ENCODE measurements at places on chromosomes 1 and 21.
A peak's percentile ranks its signal among the peaks of the same experiment; 100 is the strongest.

- no peak for DNase-seq
Measured at GRCh38 chr1:152166966-152167365, 7.9 kb upstream of the RPTN start.

DNA sequence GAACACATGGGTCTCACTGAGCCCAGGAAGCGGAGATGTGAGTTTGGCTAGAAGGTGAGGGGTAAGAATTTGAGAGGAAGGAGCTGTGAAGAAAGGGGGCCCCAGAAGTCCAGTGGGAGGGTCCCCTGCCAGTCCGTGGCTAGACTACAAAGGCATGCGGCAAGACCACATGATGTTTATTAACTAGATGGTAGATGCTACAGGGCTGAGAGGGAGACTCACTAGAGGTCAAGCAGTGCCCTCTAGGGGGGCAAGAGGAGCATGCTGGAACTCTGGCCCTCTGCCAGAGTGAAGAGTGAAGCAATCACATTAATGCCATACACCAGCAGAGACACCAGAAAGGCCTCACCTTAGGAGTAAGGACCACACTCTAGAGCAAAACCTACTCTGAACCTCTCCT lies 12.2 kb downstream of the KIAA0319L start:
- no peak for DNase-seq

DNA sequence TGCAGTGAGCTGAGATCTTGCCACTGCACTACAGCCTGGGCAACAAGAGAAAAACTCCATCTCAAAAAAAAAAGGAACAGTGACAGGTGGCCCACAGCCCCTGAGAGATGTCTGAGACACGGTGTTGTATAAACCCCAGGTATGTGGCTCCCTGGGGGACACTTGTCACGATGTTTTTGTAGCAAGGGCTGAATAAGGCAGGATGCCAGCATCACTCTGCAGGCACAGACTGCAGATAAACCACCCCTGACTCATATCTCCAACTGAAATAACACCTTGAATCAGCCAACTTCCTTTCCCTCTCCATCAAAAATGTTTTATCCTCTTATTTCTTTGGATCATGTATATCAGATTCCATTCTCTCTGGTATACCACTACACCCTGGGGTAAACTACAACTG lies 52.5 kb downstream of the NMNAT2 start:
- no peak for DNase-seq

GRCh38 chr1:78475888-78476610 lies 14.7 kb upstream of the PTGFR start:
- DNase-seq, result no peak

- DNase-seq, result no peak
Measured at GRCh38 chr1:58293388-58293787, 253.1 kb downstream of the OMA1 start.

GRCh38 chr1:203764105-203765028 lies 616 bp upstream of the LAX1 start:
- no peak for DNase-seq

DNA sequence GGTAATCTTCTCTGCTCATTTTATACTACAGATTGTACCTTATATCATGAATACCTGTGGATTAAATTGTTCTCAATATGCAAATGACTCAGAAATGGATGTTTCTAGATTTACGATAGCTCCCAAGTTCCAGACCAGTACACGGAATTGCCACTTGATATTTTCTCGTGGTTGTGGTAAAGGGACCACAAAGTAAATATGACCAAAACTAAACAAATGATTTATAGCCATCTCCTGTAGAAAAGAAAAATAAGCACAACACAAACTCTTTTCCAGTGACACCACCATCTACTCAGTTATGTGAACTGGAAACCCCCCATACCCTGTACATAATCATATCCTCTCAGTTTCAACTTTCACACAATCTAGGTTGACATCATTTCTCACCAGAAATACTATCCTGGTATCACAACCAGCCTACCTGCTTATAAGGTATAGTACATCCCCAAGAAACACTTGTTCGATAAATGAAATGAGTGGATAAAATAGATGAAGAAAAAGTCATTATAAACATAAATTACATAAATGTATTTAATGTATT lies 172.3 kb downstream of the ADGRL4 start:
- no peak for DNase-seq

DNA sequence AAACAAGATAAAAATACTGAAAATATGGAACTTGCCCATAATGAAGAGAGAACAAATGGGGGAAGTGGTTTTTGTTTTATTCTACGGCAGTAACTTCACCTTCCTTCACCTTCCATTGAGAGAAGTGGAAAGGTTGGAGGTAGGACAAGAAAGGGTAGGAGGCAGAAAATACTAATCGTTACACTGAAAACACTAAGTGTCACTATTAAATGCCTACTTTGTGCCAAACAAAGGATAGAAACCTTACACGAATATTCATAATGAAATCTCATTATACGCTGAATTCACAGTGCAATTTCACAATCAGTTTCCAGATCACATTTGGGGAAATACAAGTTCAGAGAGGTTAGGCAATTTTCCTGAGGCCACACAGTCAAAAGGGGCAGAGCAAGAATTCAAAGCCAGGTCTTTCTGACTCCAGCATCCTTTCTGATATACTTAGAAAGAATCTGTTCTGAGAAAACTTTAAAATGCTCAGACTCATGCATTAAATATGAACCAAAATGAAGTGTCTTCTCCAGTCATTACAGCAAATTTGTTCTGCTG lies 3.0 kb downstream of the TIAM1 start:
- no peak for DNase-seq

GRCh38 chr21:33301632-33302002 lies 23.2 kb upstream of the IFNAR1 start:
- no peak for DNase-seq

GRCh38 chr1:15885701-15886610 lies 38.4 kb downstream of the SPEN start:
- DNase-seq, result no peak

GRCh38 chr1:163300568-163300967 lies 21.2 kb upstream of the NUF2 start:
- DNase-seq, result no peak

DNA sequence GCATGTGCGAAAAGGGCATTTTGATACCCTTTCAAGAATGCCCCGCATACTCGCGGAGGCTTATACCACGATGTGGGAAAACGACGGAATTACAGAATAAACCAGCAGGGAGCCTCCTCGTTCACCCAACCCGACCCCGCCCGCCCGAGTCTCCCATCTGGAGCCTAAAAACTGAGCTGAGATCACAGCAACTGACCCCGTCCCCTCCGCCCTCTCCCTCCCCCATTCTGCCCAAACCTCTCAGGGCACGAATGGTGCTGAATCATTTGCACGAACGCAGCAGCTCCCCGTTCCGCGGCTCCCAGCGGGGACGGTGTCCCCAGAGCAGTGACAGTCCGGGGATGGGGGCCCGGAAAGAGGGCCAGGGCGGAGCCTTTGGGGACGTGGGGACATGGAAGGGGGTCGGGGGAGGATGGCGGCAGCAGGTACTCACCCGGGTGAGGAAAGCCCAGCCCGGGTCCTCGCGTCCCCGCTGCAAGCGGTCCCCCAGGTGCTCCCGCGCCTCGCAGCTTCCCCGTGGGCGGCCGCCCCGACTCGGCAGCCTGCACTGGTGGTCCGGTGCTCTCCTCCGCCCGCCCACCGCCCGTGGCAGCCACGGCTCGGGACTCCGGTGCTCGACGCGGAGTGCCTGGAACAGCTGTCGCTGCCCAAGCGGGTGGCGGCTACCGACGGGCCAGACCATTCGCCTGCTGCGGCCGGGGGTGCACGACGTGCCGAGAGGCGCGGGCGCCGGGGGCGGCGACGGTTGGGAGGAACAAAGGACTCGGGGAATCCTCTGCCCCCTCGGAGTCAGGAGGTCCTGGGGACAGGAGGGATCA lies at the start of gene TTLL7:
TSS of gene TTLL7 (minus strand) at position 635 of the 818 bp plus-strand sequence. CDS start 46,921 bp downstream, outside the sequence.
- peak; percentile 18 for DNase-seq

- no peak for DNase-seq
Measured at GRCh38 chr1:23574265-23574754, 15.0 kb upstream of the ID3 start.

DNA sequence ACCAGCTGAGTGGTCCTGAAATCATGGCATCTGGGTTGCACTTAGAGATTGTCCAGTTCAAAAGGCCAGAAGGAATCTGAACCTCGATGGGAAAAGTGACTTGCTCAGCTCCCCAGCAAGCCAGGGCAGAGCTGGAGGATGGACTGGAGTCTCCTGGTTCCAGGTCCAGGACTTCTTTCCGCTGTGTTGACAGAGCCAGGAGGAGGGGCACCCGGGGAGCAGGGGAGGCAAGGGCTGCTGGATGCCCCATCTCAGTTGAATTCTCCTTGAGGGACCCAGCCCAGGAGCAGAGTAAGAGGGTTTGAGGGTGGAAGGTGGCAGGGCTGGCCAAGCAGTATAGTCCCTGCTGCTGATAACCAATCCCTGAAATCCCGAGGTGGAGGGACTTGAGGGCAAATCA lies 2.4 kb upstream of the ALPL start:
- no peak for DNase-seq

- no peak for DNase-seq
Measured at GRCh38 chr1:59223198-59223597, 73.7 kb upstream of the FGGY start.

GRCh38 chr1:76287917-76288316 lies 213.4 kb downstream of the ST6GALNAC3 start:
- DNase-seq, result no peak

GRCh38 chr1:85047472-85048295 lies 616 bp downstream of the MCOLN3 start:
- DNase-seq, result no peak

DNA sequence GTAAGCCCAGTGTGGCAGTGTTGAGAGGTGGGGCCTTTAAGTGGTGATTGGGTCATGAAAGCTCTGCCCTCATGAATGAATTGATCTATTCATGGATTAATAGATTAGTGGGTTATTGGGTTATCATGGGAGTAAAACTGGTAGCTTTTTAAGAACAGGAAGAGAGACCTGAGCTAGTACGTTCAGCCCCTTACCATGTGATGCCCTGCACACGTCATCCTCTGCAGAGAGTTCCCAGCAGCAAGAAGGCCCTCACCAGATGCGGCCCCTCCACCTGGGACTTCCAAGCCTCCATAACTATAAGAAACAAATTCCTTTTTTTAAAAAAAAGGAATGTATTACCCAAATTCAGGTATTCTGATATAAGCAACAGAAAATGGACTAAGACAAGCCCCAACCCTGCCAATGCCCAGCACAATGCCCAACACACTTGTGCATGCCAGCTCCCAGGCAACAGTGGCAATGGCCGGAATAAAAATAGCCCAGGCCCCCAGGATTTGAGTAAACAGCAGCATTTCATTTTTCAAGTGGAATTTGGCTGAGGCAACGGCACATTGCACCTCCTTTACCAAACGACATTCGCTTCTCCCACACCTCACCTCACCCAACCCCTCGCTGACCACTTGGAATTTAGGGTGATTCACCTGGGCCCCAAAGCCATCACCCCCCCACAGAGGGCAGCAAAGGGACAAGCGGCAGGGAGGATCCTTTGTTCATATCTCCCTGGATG lies 215.9 kb downstream of the TOMM20 start:
- DNase-seq, result no peak

DNA sequence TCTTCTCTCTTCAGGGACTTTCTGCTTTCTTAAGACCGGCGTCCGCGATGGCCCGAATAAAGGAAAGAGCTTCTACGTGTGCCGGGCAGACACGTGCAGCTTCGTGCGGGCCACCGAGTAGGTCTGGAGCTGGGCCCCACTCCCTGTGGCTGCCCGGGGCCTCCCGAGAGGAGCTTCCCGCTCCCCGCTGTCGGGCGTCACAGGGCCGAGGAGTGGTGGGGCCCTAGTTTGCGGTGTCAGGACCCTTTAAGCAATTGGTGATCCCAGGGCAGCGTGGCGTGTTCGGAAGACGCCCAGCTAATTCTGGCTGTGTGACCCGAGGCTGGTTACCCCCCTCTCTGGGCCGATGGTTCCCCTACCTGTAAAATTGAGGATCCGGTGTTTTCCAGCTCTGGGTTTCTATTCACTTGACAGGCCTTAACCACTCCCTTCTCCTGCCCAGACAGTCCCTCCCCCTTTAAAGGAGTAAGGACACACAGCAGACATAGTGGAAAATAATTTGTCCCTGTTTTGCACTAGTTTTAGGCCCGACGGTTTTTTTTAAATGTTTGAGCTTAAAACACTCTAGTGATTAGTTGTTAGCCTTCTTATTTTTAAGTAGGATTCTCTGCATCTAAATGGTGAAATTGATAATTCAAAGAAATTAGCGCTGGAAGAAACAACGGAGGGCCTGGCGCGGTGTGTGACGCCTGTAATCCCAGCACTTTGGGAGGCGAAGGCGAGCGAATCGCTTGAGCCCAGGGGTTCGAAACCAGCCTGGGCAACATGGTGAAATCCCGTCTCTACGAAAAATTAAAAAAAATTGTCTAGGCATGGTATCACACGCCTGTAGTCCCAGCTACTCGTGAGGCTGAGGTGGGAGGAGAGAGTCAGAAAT lies 553 bp downstream of the TTF2 start:
- DNase-seq, result no peak

DNA sequence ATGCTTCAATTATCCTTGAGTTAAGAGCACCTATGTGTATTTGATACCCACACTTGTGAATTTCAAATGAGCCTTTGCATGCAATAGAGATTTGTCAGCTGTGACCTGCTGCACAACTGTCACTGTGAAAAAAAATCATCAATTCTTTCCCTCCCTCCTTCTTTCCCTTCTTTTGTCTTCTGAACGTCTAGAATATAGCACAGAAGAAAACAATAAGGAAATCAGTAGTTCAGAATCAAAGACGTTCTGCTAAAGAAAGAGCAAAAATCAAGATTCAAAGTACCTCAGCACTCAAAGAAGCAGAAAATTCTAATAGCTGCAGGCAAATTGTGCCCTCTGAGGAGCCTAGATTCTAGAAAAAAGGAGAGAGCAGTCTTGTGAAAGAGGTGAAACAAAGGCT lies 1.7 kb upstream of the FMN2 start:
- no peak for DNase-seq

- DNase-seq, result no peak
Measured at GRCh38 chr1:237799762-237800474, 90.8 kb downstream of the ZP4 start.

GRCh38 chr21:33229099-33229783 lies 497 bp upstream of the IFNAR2 start:
- DNase-seq, result no peak

GRCh38 chr1:153520818-153521476 lies 14.8 kb downstream of the S100A6 start:
- no peak for DNase-seq

Measured in stimulated activated CD4-positive, alpha-beta T cell treated with anti-CD3 and anti-CD28 coated beads, Interleukin-1b, Interleukin-23, amount 100 ng/mL, for 24 hours (primary cell).